Mesenteric fat pad (tissue), 1 donor: ENCODE measurements at places on chromosomes 1 and 21. TPM values are rescaled to one million over a fixed set of nuclear protein-coding genes. Genes with fewer than 3 reads are reported as not detected.

DNA sequence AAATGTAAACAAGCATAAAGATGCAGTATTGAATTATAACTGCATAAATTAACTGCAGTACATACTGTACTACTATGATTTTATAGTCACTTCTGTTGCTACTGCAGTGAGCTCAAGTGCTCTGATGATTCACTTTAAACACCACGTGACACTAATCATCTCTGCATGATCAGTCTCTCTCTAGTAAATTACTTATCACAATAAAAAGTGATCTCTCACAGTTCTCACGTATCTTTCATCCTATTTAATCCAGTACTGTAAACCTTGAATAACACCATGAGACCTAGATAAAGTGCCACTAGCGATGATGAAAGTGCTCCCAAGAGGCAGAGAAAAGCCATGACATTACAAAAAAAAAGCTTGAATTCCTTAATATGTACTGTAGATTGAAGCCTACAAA, 1242.0 kb downstream of the AMY1C start:
- DNase-seq: no peak

DNA sequence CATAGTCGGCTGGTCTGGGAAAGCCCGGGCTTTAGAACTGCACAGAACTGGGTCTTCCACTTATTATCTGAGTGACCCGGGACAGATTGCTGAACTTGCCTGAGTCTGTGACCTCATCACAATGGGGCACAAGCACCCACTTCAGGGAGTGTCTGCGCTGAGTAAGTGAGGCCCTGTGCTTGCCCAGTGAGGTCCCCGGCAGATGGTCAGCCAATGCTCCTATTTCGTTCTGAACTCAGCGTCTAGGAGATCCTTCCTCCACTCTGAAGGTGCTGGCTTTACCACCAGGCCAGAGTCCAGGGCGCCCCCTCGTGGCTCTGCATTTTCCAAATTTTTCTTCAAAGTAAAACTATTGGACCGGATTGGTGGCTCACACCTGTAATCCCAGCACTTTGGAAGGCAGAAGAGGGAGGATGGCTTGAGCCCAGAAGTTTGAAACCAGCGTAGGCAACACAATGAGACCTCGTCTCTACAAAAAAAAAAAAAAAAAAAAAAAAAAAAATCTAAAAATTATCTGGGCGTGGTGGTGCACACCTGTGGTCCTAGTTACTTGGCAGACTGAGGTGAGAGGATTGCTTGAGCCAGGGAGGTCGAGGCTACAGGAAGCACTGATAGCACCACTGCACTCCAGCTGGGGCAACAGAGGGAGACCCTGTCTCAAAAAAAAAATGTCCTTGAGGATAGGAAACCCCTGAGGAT, 61.7 kb downstream of the FCRL5 start:
- DNase-seq: no peak

- DNase-seq: no peak
Measured at GRCh38 chr1:41663671-41664400, 179.4 kb upstream of the EDN2 start.

DNA sequence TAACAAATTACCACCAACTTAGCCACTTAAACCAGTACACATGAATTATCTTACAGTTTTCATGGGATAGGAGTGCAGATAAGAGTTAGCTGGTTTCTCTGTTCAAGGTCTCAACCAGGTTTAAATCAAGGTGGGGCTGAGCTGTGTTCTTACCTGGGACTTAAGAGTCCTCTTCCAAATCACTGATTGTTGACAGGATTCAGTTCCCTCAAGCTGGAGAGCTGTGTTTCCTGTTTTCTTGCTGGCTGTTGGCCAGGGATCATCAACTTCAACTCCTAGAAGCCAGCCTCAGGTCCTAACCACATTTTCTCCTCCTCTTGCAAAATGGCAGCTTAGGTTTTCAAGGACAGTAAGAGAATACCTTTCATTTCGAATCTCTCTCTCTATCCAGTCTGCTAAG, 123.8 kb upstream of the CHRM3 start:
- DNase-seq: no peak

Gene CD164L2
- not detected for total RNA-seq

DNA sequence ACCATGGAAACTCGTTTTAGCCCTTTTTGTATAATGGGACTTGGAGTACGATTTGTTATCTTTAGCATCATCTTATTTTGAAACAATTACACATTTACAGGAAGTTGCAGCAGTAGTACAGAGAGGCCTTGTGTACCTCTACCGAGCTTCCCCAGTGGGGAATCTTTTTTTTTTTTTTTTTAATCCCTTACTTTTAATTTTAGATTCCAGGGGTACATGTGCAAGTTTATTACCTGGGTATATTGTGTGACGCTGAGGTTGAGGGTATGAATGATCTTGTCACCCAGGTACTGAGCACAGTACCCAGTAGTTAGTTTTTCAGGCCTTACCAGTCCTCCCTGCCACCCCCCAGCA, 45.9 kb downstream of the HHAT start:
- no peak for DNase-seq

GRCh38 chr1:108011295-108011694, 46.3 kb upstream of the VAV3 start:
- no peak for DNase-seq

Gene CRABP2
- 6.7 TPM for total RNA-seq

DNA sequence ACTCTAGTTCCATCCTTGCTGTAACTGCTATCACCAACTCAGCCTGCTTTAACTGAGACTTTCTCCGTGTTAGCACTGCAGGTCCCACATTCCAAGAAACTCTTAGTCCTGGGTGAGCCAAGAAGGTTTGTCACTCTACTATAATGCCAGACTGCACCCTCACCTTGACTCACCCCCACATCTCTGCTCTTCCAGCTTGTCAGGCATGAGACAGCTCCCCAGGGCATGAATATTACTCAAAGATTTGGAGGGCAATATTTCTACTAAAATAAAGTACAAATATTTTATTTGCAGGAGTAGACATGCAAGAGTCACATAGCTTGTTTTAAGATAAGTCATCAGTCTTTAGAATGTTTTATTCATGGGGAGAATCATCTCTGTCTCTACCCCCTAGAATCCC, 110.2 kb downstream of the MATN1 start:
- no peak for DNase-seq

Gene PKN2
- 43.7 TPM for total RNA-seq

DNA sequence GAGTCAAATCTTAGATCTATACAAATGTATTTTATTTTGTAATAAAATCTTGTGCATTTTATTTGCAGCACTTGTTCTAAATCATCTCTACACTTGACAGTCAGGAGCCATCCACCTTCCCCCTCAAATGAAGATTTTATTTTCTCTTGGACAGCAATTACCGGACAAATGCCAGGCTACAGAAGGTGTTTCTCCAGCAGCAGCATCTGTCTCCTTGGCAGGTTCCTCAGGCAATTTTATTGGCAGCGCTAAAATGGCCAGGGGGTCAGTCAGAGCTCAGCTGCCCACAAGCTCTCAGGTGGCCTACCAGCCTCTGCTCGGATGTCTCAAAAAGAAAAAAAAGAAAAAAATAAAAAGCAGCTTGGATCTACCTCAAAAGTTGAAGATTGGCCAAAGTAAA, 107.6 kb downstream of the DAB1 start:
- no peak for DNase-seq

- no peak for DNase-seq
Measured at GRCh38 chr1:87702455-87702854, 373.8 kb downstream of the LMO4 start.

GRCh38 chr1:153441238-153441755, 19.2 kb downstream of the S100A7 start:
- DNase-seq: no peak

DNA sequence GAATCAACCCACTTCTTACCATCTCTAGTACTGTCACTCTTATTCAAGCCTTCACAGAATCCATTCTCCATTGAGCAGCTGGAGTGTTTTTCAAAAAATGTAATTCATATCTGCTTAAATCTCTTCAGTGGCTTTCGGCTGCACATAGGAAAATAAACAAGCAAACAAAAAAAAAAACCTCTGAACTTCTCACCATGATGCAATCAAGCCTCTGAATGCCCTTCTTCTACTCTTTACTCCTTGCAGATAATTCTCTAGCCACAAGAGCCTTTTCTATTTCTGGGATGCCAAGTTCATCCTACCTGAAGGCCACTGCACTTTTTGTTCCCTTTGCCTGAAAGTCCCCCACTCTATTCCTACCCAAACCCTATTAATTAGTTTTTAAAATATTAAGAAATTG, 14.2 kb downstream of the PIGM start:
- no peak for DNase-seq

- DNase-seq: no peak
Measured at GRCh38 chr1:246001142-246001836, 505.8 kb downstream of the SMYD3 start.

- DNase-seq: no peak
Measured at GRCh38 chr21:44347911-44348451, 5.4 kb upstream of the TRPM2 start.

GRCh38 chr1:189678779-189679178, 798.9 kb downstream of the BRINP3 start:
- DNase-seq: no peak

DNA sequence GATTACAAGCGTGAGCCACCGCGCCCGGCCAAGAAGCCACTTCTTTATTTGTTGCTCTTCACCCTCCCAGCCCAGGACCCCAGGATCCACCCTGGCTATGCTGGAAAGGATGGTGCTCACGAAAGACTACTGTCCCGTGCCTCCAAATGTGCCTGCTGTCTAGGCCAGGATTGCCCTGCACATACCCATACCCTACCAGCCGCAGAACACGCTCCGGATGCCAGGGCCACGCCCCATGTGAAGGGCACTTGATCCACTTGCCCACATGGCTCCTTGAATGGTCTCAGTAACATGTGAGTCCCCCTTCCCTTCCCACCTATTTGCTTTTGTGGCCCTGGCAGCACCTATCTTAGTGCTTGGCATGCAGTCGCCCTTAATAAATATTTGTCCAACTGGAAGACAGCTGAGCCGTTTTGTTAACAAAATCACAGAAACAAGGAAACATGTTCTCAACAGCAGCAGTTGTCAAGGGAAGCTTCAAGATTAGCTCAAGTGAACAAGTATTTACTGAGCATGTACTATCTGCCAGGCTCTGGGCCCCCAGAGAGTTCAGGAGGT, 13.8 kb upstream of the UBXN10 start:
- DNase-seq: no peak

- DNase-seq: no peak
Measured at GRCh38 chr1:78703806-78704205, 54.2 kb downstream of the IFI44 start.

GRCh38 chr1:217018648-217019047, 295.4 kb upstream of the ESRRG start:
- DNase-seq: no peak

Gene AIRE
- total RNA-seq: not detected

- no peak for DNase-seq
Measured at GRCh38 chr1:166182281-166182680, 15.5 kb upstream of the FAM78B start.

GRCh38 chr21:21831036-21831435, 832.8 kb downstream of the NCAM2 start:
- no peak for DNase-seq

DNA sequence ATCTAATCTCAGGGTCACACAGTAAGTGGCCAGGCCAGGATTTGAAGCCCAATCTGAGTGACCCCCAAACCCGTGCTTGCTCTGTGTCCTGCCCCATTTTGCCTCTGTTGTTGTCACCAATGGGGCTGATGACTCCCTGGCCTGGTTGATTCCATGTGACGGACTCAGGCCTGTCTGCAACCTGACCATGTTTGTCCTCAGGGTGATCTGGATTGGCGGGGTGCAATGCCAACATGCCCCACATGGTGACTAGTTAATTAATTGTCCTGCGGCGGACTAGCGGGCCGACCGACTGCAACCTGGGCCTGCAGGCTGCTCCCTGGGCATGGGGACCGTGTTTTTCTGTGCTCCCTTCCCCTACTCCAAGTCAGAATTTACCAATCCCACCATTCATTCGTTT, 256.3 kb downstream of the MATN1 start:
- DNase-seq: peak; percentile 65

Gene PPCS
- total RNA-seq: 49.4 TPM

Gene KCNA3
- total RNA-seq: 0.90 TPM

Gene SH2D1B
- total RNA-seq: 0.61 TPM

DNA sequence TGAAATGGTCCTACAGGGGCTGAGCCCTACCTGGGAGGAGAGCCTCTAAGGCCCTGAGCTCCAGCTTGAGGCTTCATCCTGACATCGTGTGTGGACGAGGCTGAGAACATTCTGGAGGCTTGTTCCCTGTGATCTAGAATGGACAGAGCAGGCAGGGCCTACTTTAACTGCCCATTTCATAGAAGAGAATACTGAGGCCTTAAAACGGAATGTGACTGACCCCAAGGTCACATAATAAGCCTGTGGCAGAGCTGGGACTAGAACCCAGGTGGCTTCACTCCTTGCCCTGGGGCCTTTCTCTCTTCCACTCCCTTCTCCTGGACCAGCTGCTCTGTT, 6.0 kb upstream of the SDC3 start:
- no peak for DNase-seq

GRCh38 chr1:10795276-10796021, 997 bp downstream of the CASZ1 start:
- DNase-seq: no peak

- no peak for DNase-seq
Measured at GRCh38 chr1:47302472-47302871, 11.5 kb downstream of the STIL start.

Gene NFASC
- total RNA-seq: 11.5 TPM

Gene RGS21
- not detected for total RNA-seq

- DNase-seq: no peak
Measured at GRCh38 chr1:15422871-15423270, 13.2 kb downstream of the EFHD2 start.

- DNase-seq: no peak
Measured at GRCh38 chr1:66248746-66249145, 285.2 kb upstream of the SGIP1 start.

Gene FAM151A
- total RNA-seq: 0.84 TPM
